ENCODE measurements at places on chromosomes 2 and 18.

- DNase-seq = no peak
These were observed 5.5 kb downstream of the CEBPZOS start for GRCh38 chr2:37201766-37202165.

DNA sequence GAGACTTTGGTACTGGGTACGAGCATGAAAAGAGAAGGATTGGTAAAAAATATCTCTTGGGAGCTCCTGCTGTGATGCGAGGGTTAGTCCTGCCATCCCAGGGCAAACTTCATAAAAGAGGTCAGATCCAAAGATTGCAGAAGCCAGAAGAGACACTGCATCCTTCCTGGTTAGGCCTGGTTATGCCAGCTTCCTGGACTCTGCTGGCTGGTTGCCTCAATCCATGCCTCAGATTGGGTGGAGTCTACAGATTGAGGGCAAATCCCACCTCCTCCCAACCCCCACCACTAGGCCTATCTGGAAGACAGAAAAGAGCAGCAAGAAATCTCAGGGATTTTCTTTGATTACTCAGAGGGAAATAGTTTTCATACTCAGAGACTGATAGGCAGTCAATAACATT, 5.3 kb upstream of the ACADL start:
- no peak for DNase-seq

- peak; percentile 84 for DNase-seq
These were observed 502.3 kb downstream of the PID1 start for GRCh38 chr2:228768818-228769217.

- DNase-seq = no peak
These were observed 45.1 kb downstream of the PROC start for GRCh38 chr2:127463155-127463991.

DNA sequence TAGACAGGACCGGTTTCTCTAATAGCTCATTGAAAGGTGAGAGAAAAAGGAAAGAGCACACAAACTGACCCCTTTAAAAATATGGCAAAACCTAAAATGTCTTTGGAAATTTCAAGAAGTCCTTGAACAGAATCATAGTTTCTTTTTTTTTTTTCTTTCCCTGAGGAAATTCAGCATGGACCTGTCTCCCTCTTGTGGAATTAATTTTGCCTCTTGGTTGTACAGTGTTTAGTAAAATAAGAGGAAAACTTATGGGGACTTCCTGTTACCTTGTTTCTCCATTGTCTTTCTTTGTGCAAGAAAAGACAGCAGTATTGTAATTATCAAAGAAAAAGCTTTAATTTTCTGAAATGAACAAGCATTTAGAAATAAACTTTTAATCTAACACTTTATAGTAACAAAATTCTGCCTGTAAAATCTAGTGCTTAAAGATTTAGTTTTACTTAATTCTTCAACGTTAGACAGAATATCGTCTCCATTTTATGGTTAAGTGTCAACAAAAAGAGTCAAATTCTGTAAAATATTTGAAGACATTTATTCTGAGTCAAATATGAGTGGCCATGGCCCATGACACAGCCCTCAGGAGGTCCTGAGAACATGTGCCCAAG, 176.3 kb upstream of the NABP1 start:
- peak; percentile 73 for DNase-seq

- no peak for DNase-seq
These were observed 83.7 kb downstream of the PMAIP1 start for GRCh38 chr18:59983506-59983905.

- no peak for DNase-seq
These were observed 5.3 kb downstream of the LHCGR start for GRCh38 chr2:48750128-48750739.

- no peak for DNase-seq
These were observed 1.0 kb upstream of the CUL3 start for GRCh38 chr2:224586127-224586695.

GRCh38 chr18:74632856-74633255, 35.2 kb downstream of the ZNF407 start:
- DNase-seq = no peak

- DNase-seq = no peak
These were observed 290.9 kb upstream of the HDAC4 start for GRCh38 chr2:239691720-239692119.

DNA sequence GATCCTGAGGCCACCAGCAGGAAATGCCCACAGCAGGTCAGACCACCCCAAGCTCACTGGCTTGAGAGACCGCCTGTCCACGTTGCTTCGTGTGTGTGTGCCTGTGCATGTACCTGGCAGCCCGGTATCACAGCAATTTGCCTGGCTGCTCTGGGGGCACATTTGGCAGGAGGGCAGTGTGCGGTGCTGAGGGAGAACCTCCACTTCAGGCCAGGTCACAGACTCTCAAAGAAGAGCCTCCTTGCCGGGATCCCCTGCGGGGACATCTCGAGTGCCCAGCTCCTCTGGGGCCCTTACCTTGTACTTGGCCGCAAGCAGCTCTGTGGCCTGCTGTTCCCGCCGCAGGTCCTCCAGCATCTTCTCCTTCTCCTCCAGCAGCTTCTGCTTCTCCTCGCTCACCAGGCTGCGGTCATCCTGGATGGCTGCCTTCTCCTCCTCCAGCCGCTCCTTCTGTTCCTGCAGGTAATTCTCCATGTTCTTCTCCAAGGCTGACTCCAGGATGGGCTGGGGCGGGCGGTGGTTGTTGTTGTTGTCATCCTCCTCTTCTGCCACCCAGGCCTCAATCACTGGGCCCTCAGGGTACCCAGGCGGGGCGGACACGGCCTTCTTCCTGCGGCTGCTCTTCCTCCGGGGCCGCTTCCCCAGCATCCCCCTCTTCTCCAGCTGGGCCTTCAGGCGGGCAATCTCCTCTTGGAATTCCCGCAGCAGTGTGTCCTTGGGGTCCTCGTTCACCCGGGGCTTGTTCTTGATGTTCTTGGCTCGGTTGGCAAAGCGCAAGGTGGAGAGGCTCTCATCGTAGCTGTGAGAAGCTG, 2.0 kb downstream of the KIF3C start:
- DNase-seq = no peak
